GM13977 (cell line): ENCODE measurements at places on chromosomes 4 and X.

DNA sequence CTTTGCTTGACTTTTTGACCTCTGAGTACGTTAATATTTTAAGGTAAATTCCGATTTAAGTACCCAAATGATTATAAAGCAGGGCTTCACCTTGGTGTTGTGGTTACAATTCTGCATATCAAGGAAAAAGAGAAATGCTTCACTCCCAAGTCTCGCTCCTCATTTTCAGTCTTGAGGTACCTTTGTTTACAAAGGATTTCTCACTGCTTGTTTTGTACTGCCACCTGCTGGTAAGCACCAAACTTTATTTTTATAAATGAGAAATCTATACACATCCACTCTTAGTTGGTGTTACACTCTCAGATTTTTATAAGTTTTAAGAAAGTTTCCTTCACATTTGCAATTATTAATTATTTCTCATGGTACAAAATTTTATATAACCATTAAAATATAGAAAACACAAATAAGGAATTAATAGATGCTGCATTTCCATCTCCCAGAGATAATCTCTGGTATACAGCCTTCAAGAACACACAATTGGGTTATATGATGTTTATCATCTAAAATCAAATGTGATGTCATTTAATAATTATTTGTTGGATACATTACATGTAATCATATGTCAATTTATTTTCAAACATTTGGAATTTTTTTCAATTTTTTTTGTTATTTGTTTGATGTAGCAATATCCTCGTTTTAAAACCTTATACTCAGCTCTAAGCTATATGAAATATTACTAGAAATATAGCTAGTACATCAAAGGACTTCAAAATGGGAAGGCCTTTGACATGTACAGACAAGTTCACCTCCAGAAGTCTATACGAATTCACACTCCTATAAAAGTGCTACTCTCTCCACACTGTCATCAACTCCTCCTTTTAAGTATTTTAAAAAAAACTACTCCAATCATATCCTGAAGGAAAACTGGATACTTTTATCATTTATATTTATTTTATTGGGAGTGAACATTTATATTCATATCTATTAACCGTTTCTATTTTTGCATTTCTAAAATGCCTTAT, 179.9 kb downstream of the KCNIP4 start:
- DNase-seq: peak; percentile 4

- DNase-seq: no peak
Observed at GRCh38 chr4:26787461-26788340, 72.9 kb upstream of the STIM2 start.

DNA sequence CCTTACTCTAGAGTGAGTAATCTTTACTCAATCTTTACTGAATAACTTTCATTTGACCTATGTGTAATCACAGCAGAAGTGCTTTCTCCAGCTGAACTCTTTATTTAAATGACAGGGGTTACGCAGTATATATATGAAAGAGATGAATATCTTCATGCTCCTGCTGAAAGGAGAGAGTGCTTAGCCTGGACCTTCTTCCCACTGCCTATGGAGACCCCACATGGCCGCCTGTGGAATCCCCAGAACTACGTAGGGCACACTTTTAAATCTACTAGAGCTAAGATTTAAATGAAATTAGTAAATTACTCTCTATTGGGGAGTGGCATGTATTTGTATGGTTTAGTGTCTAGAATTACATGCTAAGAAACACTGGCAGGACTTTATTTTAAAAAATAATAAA, 391.2 kb downstream of the ANKRD50 start:
- DNase-seq: no peak

GRCh38 chrX:36957425-36958328, 50.5 kb upstream of the FAM47C start:
- DNase-seq: no peak

DNA sequence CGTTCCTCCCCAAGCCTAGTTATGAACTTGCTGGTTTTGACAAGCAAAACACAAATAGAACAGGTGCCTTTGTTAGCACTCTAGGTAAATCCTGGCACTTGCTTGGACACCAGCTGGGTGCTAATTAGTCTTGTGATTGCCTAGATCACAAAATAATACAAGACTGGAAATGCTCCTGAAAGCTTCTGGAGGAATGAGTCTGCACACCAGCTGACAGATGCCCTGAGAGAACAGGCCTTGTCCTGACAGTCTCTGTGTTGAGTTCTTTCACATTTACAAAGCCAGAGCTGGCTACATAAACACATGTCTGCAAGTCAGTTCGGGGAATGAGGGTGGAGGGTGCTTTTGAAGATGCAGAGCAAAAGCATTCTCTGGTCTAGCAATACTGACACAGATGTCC, 93.8 kb downstream of the ELOVL6 start:
- no peak for DNase-seq

GRCh38 chrX:14826319-14826718, 46.5 kb downstream of the FANCB start:
- DNase-seq: no peak

- no peak for DNase-seq
Observed at GRCh38 chr4:113845138-113845537, 83.6 kb upstream of the CAMK2D start.

DNA sequence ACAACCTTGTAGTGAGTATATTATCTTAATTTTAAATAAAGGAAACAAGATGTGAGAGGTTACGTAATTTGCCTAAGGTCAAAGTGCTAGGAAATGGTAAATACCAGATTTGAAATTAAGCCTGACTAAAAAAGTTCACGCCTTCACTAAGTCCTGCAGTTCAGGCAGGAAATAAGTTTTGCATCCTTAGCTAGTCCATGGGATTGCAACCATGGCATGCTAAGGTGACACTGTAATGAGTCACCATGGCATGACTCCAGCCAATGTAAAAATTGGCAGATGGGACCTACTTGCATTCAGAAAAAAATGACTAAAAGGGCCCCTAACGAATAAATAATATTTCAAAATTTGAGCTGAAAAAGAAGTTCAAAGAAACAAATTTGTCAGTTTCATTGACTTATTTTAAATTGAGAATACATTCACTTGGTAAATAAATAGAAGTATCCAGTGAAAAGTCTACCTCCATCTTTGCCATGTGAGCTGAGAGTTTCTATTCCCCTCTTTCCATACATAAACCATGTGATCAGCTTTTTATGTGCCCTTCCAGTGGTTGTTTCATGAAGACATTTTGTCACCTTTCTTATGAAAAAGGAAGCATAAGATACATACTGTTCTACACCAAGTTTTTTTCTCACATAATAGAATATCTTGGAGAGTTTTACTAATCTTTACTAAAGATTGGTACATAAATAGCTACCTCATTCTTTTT, 72.4 kb downstream of the ANKRD50 start:
- DNase-seq: no peak

DNA sequence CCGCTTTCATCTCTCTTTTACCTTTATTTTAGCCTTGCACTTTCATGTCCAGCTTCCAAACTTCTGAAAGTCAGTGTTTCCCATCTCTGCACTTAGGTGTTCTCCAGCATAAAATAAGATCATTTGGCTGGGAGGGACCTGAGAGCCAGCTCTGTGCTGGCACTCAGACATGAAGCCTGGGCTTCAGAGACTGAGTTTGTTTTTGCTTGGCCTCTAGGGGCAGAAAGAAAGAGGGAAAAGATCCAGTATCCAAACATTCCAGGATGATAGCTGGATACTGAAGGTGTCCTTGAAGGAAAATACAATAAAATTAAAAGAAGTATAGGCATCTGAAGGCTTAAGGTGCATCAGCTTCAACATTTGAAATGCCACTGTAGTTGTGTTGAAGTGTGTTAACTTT, 202.4 kb upstream of the ZIC3 start:
- no peak for DNase-seq

DNA sequence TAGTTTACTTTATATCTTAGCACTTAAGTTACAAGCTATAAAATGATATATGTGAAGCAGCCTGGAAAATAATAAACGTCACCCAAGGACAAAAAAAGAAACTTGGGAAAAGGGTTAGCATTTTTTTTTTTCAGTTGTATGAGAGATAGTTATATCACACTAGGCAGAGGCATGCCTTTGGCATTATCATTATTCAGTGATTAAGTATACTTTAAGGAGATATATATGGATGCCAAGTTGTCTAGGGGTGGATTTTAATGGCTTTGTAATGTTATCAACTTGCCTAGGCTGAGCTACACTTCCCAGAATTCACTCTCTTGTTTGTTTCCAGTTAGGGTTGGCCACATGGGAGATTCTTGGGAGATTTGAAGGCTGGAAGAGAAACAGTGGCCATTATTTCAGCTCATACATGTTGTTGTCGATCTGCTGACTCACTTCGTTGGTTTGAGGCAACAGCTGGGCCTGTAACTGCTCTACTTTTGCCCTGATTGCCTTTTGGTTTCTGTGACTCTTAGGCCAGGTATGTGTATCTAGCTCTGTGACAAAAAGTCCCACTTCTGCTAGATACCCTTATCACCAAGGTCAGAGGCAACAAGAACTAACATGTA, 11.5 kb upstream of the SRPX start:
- DNase-seq: no peak

GRCh38 chr4:15976456-15977447, 13.8 kb upstream of the FGFBP2 start:
- DNase-seq: no peak

DNA sequence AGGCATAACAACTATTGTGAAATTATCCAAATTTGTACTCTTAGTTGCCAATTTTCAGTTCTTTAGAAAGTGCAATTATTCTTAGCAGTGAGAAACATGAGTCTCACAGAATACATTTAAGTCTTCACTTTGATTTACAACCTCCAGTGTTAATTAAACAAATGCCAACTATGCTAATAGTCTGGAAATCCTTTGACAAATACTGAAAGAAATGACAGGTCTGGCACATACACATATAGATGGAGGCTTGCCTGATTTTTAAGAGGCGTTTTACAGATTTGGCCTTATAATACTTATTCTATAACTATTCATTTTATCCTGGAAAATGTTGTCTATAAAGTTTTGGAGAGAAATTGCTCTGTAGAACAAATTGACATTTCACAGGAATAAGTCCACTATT, 320.1 kb downstream of the TRIML1 start:
- DNase-seq: no peak

GRCh38 chr4:169341490-169341889, 70.7 kb upstream of the SH3RF1 start:
- DNase-seq: peak; percentile 34

DNA sequence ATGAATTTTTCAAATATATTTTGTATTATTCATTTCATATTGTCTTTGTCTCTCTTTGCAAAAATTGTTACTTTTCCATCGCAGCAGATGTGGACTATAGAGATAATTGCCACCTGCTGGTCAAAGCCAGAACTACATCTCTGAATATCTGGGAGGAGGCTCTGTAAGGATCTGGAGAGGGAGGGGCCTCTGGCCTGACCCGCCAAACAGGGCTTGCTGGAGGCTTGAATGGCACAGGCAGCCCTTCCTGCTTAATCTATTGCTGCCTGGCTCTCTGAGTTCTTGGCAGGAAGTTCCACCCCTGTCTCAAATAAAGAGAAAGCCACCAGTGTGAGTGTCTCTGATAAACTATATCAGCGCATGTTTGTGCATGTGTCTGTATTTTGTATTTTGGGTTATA, 132.4 kb downstream of the ZMAT1 start:
- DNase-seq: peak; percentile 59

- DNase-seq: no peak
Observed at GRCh38 chr4:81723019-81723884, 251.5 kb upstream of the RASGEF1B start.
